Renal cortex interstitium (tissue), 15 donors: ENCODE measurements at places on chromosomes 11 and 22. TPM values are rescaled to one million over a fixed set of nuclear protein-coding genes. Genes with fewer than 3 reads are reported as not detected.

- DNase-seq, result no peak
These were observed 15.4 kb downstream of the OR52K2 start for GRCh38 chr11:4464216-4465159.

GPR83 gene
- polyA plus RNA-seq, result 0.58 TPM

- no peak for DNase-seq
These were observed 26.2 kb downstream of the RRP7A start for GRCh38 chr22:42493393-42493792.

DNA sequence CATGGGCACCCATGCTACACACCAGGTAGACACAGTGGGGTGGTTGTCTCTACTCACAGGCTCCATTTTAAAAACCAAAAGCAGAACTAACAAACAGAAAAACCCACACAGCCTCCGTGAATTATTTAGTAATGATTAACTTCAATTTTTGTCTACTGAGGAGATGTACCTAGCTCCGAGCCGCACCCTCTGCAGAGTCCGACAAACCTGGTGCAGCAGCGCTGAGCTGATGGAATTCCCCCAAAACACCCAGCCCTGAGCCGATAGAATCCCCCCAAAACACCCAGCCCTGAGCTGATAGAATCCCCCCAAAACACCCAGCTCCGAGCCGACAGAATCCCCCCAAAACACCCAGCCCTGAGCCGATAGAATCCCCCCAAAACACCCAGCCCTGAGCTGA lies 927.0 kb downstream of the BRD1 start:
- DNase-seq, result no peak

DNA sequence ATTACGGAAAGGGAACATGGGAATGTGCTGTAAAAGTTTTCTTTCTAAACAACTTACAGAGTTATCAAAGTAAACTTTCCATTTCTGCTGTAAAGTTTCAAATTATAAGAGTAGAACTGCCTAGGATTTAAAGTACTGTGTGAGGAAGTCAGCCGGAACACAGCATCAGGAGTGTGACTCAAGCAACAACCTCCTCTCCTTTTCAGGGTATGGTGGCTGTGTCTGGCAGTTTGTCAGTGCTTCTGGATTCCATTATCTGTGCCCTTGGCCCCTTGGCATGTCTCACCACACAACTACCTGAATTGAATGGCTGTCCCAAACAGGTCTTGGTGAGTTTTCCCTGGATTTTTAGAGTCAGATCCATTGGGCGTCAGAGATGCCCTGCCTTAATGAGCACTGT lies 6.9 kb upstream of the TOM1 start:
- no peak for DNase-seq

GRCh38 chr11:61277186-61278000 lies 17.7 kb downstream of the VWCE start:
- DNase-seq, result no peak

FGF4 gene
- not detected for polyA plus RNA-seq

DNA sequence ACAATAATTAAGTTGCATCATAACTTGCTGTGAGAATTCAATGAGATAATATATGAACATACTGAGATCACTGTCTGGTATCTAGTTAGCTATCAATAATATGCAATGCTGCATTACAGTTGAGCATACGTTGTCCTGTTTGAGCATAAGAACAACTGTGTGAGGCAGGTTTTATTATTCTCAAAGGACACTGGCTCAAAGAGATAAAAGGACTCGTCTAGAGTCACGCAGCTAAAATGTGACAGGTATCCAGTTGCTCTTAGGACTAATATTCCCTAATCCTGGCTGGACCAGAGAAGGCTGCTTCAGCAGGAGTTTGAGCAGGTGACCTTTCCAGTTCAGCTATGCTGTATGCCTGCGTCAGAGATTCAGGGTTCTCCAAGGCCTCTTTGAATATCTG lies 92.5 kb downstream of the PLEKHA7 start:
- DNase-seq, result no peak

KIAA1671 gene
- 25.9 TPM for polyA plus RNA-seq

DNA sequence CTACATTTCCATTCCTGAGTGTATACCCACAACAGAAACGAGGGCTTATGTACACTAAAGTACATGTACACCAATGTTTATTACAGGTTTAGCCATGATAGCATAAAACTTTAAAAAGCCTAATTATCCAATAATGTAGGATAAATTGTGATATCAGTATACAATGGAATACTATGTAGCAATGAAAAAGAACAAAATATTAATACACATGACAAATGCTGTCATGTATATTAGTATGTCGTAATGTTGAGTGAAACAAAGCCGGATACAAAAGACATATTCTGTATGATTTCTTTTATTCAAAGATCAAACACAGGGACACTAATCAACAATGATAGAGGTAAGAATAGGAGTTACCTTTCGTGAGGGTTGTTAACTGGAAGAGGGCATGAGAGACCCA lies 2.7 kb downstream of the SAA4 start:
- DNase-seq, result no peak

DNA sequence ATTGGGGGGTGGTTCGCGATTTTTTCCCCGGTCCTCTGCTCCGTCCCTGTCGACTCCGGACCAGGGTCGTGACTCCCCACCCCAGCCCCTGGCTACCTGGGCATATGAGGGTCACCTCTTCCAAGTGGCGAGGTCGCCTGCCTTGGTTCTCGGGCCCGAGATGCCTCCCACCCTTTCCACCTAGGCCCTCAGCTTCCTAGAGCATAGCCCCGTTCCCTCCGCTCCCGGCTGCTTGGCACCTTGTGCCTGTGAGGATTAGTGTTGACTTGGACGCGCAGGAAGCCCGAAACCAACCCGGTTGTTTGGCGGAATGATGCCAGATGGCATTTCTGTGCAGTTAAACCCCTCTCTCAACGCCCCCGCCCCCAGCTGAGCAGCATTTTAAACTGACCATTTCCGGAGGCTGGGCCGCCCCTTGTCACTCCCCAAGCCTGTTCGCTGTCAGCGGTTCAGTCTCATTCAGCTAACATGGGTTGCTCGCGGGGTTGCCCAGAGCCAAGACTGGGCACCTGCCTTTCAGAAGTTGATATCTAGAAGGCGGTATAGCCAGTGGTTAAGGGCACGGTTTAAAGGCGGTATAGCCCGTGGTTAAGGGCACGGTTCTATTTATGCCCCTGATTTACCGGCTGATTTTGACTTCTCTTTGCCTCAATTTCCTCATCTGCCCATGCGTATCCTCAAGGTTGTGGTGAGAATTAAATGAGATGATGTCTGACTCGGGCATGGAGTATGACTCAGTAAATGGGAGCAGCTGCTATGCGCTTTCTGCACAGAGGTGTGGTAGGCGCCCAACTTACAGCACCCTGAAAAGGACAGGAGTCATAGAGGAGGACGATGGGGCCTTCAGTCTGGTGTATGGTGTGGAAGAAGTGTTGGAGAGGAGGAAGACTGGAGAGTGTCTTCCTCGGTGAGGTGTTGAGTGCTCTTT lies 639 bp downstream of the INCENP start:
- DNase-seq, result no peak

NUCB2 gene
- polyA plus RNA-seq, result 75.3 TPM

DNA sequence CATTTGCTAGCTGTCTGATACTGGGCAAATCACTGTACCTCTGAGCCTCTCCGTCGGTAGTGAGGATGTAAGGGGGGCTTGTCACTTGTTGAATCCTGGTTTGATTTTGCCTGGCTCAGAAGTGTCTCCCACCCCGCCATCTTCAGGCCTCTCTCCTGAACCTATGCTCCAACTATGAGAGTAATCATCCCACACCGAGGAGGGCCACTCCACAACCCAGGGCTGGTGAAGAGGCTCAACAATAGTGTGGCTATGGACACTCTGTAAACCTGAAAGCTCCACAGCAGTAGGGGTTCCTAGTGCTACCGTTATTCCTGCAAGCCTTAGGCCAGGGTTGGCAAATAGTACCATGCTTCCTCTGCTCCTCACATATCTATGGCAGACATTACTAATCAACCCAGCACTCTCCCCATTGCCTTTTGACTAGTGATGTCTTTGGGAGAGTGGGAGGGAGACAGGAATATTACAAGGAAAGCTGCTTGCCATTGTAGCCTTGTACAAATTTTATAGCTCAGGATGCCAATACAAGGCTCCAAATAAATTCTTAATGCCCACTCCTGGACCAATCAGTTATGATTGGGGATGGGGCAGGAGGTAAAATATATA lies 134.0 kb upstream of the TEAD1 start:
- DNase-seq, result no peak

GRCh38 chr11:115421992-115422689 lies 82.1 kb downstream of the CADM1 start:
- DNase-seq, result no peak

DNA sequence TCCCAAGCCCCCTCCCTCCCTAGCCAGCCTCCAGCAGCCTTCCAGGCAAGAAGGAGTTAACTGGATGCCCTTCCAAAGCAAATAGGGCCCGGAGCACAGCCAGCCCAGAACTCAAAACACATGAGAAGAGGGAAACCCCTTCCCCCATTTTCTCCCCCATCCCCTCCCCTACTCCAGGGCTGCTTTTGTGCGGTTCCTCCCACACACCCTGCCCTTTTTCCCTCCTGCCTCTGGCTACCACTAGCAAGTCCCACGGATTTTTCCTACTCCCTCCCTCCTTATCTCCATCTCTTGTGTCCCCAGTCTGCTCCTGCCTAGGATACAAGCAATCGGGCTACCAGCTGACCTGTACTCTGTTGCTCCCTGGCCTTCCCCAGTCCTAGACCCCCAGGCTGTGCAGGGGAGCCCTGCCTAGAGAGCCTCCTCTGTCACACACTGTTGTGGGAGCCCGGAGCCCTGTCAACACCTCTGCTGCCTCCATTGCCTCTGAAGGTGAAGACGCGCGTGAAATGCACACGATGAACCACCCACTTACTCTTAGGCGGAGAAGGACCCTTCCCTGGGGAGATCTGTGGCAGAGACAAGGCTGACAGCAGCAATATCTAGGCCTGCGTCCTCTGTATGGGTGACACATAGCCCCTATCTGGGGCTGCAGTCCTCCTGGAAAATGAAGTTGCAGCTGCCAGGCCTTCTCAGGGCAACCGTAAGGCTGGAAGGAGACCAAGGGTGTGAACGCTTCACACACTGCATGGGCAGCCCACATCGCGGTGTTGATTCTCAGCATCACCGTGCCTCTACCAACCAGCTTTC lies 282.8 kb downstream of the MN1 start:
- DNase-seq, result no peak

DNA sequence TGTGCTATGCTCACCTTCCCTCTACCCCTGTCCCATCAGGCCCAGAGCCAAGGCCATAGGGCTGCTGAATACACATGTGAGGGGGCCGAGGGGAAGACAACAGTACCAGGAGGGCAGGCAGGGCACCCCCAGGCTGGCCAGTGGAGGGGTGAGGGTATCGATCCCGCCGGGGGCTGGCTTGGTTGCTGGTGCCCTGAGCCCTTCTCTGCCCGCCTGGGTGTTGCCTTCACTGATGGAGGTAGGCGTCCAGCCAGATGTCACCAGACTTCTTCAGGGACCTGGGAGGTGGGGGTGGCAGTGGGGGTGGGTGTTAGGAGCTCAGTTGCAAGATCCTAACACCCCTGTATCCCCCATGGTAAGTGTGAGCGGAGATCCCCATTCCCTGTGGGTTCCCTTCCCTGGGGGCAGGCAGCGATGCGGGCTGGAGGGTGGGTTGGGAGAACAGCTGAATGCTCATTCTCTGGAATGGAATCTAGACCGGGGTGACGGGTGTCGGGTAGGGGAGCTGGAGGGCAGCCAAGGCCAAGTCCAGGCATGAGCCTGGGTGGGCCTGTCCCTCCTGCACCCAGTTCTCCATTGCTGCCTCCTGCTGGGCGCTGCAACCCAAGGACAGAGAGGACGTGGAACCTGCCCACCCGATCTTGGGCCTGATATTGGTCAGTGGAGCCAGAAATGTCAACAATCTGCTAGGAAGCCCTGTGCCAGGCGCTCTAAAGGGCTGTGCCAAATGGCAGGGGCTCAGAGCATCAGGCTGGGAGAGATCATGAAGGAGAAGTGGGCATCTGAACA lies 17.6 kb downstream of the FADS3 start:
- no peak for DNase-seq

- DNase-seq, result no peak
These were observed 803 bp upstream of the IFT27 start for GRCh38 chr22:36776722-36777121.

RIMBP3C gene
- 0.19 TPM for polyA plus RNA-seq

DNA sequence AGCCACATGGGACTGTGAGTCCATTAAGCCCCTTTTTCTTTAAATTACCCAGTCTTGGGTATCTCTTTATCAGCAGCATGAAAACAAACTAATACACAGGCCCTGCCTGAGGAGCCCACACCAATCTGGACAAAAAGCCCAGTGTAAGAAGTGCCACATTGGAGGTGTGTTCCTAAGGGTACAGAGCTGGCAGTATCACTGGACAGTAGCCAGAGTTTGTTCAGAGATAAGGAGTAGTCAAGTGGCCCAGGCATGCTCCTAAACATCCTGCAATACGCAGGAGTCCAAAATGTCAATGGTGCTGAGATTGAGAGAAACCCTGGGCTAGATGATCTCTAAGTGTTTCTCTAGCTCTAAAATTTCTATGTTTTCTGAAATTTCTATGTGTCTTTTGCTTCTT lies 27.0 kb upstream of the POGLUT3 start:
- DNase-seq, result no peak

- DNase-seq, result no peak
These were observed 5.5 kb upstream of the TH start for GRCh38 chr11:2177076-2177475.

GVQW3 gene
- polyA plus RNA-seq, result 10.9 TPM

DNA sequence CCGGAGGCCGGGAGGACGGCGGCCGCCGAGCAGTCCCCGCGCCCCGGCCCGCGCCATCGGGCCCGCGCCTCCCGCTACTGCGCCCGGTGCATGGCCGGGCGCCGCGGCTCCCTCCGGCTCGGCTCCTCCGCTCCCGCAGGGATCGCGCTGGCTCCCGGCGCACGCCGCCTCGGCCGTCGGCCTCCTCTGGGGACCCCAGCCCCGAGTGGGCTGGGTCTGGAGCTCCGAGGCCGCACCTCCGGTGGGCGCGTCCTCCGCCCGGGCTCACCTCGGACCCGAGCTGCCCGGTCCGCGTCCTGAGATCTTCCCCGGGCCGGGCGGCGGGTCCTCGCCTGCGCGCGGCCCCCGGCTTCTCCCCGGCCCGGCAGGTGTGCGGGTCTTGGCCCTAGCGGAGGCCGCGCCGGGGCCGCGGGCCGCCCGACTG lies 251 bp downstream of the SHISA8 start:
- DNase-seq, result no peak

GRCh38 chr11:69355346-69355940 lies 61.5 kb downstream of the MYEOV start:
- DNase-seq, result no peak

TREH gene
- polyA plus RNA-seq, result 0.90 TPM

DNA sequence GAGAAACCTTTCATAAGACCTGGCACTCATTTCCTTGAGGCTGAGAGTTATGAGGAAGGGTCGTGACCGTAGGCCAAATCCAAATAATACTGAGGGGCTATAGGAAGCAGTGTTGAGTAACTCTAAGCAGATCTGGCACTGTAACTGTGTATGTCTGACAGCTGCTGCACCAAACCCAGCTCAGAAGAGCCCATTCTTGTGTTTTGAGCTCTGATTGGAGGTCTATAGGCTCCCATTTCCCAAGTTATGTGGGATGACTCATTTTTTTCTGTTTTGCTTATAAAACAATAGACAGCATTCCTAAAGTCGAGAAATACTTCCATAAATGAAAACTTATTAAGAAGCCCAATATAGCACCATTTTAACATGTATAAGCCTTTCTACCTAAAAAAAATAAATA lies 645.8 kb downstream of the DLG2 start:
- DNase-seq, result no peak

RAG2 gene
- 0.72 TPM for polyA plus RNA-seq

- DNase-seq, result no peak
These were observed 81.7 kb upstream of the NARS2 start for GRCh38 chr11:78656327-78656726.
